HS-27A (cell line): ENCODE measurements at places on chromosomes 1 and 21.

- no peak for DNase-seq
Observed at GRCh38 chr1:174990382-174990999, 9.3 kb upstream of the CACYBP start.

- no peak for DNase-seq
Observed at GRCh38 chr1:61247051-61247825, 164.9 kb downstream of the NFIA start.

DNA sequence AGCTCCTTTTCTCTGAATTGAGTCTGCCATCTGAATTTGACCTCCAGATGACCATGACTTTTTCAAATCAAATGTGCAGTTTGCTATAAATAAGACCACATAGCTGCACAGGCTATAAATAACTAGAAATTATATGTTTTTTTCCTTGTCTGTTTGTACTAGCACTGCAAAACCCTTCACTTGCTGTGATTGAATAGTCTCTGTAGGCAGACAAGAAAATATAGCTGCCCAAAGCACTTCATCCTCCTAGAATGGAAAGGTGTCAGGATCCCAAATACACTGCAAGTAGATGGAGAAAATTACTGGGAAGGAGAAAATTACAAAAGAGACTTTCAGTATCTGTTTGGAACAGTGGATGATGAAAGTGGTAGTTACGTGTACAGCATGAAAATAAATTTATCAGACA is 175.8 kb downstream of the APP start:
- DNase-seq = no peak

DNA sequence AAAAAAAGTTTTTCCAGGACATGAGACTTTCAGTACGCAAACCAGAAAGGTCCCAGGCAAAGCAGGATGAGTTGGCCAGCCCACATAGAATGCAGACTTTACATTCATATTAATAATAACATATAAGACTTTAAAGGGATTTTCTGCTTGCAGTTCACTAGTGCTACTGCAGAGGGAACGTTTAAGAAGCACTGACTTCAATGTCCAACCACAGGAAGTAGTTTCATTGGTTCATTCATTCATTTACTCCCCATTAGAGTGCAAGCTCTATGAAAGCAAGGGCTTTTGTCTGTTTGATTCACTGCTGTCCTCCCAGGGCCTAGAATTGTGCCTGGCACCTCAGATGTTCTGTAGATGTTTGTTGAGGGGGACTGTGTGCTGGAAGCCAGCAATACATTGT is 11.8 kb upstream of the SERINC2 start:
- no peak for DNase-seq
